Hypothalamus (tissue), 51 donors: ENCODE measurements at places on chromosomes 1 and 21.

GRCh38 chr1:29655145-29655544 lies 418.8 kb downstream of the PTPRU start:
- no peak for DNase-seq

DNA sequence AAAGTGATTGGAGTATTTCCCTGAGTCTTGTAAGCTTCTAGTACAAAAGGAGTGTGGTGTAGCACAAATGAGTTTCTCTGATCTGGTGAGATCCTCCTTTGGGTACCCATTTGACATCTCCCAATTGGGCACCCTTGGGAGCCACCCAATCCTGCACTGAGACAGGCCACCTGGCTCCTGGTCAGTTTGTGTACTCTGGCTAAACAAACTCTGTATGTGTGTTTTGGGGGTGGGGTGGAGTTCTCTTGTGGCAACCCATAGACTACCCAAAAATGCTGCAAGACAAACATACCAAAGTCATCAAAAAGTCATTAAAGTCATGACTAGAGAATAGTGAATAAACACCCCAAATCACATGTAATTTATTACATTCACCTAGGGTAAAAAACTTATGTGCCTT lies 8.4 kb upstream of the HIVEP3 start:
- DNase-seq = no peak

- DNase-seq = no peak
Measured at GRCh38 chr1:219717536-219717935, 104.6 kb upstream of the ZC3H11B start.

DNA sequence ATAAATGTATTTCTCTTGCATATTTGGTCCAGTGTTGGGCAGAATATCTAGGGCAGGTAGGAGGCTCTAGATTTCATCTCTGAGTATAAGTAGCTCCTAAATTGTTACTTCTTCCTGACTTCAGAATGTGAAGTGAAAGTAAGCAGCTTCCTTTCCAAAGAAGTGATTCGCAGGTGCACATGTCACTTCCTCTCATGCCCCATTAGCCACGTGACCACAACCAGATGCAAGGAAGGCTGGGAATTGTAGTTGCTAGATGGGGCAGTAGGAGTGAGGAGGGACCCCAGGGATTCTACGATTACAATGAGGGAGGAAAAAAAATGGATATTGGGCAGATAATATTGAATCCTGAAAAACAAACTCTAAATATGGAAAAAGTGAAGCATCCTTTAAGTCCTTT lies 113.2 kb upstream of the CYYR1 start:
- DNase-seq = no peak
